ENCODE measurements at places on chromosomes 7 and 10. TPM values are rescaled to one million over a fixed set of nuclear protein-coding genes. Genes with fewer than 3 reads are reported as not detected.
A peak's percentile ranks its signal among the peaks of the same experiment; 100 is the strongest.

DNA sequence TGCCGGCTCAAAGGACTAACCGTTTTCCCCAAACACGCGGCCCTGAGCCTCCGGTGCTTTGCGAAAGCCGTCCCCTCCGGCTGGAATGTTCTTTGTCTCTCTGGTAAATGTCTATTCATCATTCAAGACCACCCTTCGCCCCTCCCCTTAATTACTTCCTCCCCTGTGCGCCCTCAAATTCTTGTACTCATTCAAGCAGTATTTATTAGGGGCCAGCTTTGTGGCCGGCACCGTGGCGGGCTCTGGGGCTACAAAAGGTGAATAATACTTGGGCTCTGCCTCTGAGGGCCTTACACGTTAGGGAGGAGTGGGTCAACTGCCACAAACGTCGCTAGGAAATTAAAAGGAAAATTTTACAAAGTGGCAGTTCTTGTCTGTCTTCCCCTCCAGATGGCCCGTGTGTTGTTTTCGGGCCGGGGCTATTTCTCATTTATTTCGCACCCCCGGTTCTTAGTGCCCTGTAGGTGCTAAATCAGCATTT lies 1.5 kb upstream of the MEST start:
- H3K27ac ChIP-seq: no peak overlapping the region
- H3K27me3 ChIP-seq: peaks cover 47% of the 10 kb centered on the region
- H3K36me3 ChIP-seq: peaks cover 5% of the 10 kb centered on the region
- no peak for DNase-seq
- no peak overlapping the region for H3K4me3 ChIP-seq

- peak; percentile 56 for DNase-seq
- no peaks in the 10 kb centered on the region for H3K36me3 ChIP-seq
- peaks cover 10% of the 10 kb centered on the region for H3K4me1 ChIP-seq
- H3K27ac ChIP-seq: no peak overlapping the region
- peak overlapping the region; percentile 42 for H3K4me3 ChIP-seq
- H3K27me3 ChIP-seq: peaks cover 77% of the 10 kb centered on the region
Observed at GRCh38 chr7:5420067-5420880, 3.4 kb downstream of the TNRC18 start.

Gene SFXN4
- total RNA-seq: 24.1 TPM

Gene NEUROD6
- not detected for total RNA-seq

Gene FAM180A
- not detected for total RNA-seq

DNA sequence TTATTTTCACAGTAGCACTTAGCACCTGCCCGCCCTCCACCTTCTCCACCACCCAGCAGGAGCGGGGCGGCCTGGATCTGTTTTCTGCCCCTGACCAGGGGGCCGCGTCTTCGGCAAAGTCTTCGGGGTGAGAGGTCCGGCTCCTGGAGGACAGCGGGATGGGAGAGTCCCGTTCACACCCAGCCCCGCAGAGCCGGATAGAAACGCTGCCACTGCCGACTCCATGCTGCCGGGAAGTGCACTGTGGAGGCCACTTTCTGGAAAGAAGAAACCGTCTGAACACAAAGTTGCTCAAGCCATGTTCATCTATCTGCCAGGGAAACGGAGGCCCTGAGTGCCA lies 14.5 kb upstream of the ZNF273 start:
- no peak overlapping the region for H3K27ac ChIP-seq
- peaks cover 2% of the 10 kb centered on the region for H3K36me3 ChIP-seq
- H3K4me3 ChIP-seq: peak overlapping the region; percentile 89
- DNase-seq: no peak

Gene SCIN
- total RNA-seq: 0.69 TPM

Gene IRF5
- 8.2 TPM for total RNA-seq

DNA sequence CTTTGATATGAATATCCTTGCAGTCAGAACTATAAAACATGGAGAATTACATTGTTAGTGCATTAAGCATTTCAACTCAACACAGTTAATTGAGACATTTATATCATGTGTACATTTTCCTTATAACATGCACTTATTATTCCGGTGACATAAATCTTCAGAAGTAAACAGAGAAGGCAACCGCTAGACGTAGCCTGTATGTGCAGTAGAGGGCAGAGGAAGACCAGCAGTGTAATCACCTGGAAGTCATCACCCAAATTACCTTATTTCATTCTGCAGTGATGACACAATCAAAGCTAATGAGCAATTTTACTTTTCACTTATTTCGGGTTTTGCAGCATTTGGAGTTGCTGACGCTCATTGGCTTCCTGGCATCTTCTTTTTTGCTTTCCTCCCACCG lies 394.6 kb downstream of the SDK1 start:
- H3K4me1 ChIP-seq: peaks cover 9% of the 10 kb centered on the region
- no peak overlapping the region for H3K27ac ChIP-seq
- H3K36me3 ChIP-seq: no peaks in the 10 kb centered on the region
- no peak overlapping the region for H3K4me3 ChIP-seq
- H3K27me3 ChIP-seq: peaks cover 5% of the 10 kb centered on the region

DNA sequence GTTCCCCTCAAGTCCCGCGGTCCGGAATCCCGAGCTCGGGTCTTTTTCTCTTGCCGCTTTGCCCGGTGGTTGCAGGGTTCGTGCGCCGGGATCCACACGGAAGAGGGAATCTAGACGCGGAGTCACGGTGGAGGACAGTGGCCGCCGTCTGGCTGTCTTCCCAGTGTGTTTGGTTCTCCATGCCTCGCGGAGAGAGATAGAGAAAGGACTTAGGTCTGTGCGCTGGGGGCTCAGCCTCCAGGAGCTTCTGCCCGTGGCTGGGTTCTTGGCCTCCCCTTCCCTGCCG lies 1.6 kb downstream of the FFAR4 start:
- peaks cover 73% of the 10 kb centered on the region for H3K27me3 ChIP-seq
- H3K4me1 ChIP-seq: peaks cover 1% of the 10 kb centered on the region
- H3K27ac ChIP-seq: no peak overlapping the region
- H3K4me3 ChIP-seq: no peak overlapping the region
- no peaks in the 10 kb centered on the region for H3K36me3 ChIP-seq
